Mucosa of descending colon (tissue), 3 donors: ENCODE measurements at places on chromosomes 7 and 10. TPM values are rescaled to one million over a fixed set of nuclear protein-coding genes. Genes with fewer than 3 reads are reported as not detected.

The GPR85 gene
- 0.57 TPM for total RNA-seq

The MBL2 gene
- not detected for total RNA-seq

The CNTNAP2 gene
- total RNA-seq = 4.2 TPM

The IFIT1B gene
- not detected for total RNA-seq

- DNase-seq = peak; percentile 27
These were observed 22.8 kb downstream of the HEPACAM2 start for GRCh38 chr7:93203496-93203895.

DNA sequence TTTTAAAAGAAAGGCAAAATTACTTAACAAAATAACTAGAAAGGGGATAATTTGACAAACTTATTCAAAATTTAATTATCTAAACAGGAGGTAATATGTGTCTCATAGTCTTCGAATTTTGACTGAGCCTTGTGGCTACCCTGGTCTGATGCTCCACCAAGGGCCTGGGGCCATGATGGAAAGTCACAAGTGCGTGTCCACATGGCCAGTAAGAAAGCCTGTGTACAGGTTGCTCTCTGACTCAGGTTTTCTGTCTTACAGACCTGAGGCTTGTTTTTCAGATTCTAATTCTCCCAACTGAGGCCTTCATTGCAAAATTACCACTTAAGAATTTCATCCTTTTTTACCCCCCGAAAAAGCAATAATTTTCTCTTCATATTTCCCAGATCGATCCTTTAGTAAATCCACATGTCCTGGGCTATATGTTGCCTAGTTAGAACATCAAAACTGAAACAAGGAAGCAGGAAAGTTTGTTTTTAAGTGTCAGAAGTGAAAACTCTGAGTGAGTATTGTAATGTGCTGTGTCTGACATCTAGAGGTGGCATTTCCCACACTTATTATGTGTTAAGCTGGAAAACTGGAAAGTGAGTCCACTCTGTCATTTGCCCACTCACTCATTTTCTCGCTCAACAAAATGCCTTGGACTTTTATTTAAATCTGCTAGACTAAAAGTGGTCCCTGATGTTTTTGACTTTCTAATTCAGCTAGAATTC is 10.0 kb downstream of the CYP3A43 start:
- DNase-seq = peak; percentile 53

DNA sequence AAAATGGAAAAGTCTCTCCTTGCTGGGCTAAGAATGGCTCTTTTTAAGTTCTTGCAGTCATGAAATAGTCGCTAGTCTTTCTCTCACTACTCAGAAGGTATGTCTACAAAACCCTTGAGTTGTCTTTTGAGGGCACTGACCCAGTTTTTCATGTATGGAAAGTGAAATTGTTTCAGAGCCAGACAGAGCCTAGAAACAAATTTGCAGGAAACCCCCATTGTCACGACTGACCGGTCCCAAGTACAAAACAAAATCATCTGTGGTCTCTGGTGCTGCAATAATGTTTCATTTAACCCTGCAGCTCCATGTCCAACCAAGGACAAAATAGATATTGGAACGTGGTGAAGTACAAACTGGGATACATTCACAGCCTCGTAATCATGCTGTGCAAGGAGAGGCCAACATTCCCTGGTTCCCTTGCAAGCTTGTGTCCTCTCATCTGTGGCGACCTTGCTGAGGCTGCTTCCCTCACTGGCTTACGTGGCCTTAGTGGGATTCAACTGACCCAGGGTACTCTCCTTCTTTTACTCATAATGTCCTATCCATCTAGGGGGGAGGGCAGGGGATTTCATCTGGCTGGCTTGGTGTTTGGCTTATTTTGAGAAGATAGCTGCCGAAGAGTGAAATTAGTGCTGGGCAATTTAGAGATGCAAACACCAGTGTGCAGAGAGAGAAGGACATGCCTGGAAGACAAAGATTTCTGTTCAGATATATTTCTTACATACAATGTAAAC is 172.5 kb downstream of the IPMK start:
- DNase-seq = no peak

- DNase-seq = no peak
These were observed 19.8 kb downstream of the MAD1L1 start for GRCh38 chr7:2212906-2213305.

- DNase-seq = no peak
These were observed 31.5 kb downstream of the SHTN1 start for GRCh38 chr10:116973371-116973905.

- DNase-seq = no peak
These were observed 1.4 kb downstream of the APBB1IP start for GRCh38 chr10:26439406-26440087.

- DNase-seq = peak; percentile 60
These were observed 1.6 kb downstream of the SFMBT2 start for GRCh38 chr10:7409045-7409731.

- DNase-seq = no peak
These were observed 14.1 kb downstream of the PTN start for GRCh38 chr7:137329411-137329810.

DNA sequence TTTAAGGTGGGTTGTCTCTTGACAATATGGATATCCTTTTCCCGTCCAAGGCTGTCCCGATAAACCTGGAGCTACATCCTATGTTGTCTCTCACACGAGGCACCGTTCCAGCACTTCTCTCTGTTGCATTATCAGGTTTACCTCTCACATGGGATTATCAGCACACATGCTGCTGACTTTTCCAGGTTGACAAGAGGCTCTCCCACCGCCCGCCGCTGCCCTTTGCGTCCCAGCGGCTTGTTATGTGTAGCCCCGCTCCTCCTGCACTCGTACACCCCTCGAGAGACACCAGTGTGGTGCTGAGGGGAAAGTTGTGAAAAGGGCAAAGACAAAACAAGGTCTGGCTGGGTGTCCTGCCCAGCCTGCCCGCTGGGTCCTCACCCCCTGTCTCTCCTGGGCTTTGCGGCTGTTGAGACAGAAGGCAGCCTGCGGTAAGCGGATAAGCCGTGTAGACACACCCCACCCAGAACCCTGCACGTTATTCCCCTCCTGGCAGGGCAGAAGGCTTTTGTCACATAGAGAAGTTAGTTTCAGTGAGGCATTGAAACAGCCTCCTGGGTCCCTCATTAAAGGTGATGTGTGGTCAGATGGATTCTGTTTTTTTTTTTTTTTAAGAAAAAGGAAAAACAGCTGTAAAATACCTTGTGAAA is 38.7 kb downstream of the UBE3C start:
- no peak for DNase-seq

DNA sequence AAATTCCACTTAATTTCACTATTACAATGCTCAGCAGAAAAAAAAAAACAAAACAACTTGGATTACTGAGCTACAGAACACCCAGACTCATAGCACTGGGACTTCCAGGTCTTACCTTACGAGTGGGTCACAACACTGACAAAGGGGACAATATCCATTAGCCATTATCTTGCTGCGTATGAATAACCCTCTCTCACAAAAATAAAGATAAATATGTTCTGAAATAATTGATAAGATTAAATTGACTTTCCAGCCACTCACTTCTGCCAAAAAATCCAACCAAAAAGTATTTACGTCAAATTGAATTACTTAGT is 128.7 kb downstream of the PKD1L1 start:
- no peak for DNase-seq

DNA sequence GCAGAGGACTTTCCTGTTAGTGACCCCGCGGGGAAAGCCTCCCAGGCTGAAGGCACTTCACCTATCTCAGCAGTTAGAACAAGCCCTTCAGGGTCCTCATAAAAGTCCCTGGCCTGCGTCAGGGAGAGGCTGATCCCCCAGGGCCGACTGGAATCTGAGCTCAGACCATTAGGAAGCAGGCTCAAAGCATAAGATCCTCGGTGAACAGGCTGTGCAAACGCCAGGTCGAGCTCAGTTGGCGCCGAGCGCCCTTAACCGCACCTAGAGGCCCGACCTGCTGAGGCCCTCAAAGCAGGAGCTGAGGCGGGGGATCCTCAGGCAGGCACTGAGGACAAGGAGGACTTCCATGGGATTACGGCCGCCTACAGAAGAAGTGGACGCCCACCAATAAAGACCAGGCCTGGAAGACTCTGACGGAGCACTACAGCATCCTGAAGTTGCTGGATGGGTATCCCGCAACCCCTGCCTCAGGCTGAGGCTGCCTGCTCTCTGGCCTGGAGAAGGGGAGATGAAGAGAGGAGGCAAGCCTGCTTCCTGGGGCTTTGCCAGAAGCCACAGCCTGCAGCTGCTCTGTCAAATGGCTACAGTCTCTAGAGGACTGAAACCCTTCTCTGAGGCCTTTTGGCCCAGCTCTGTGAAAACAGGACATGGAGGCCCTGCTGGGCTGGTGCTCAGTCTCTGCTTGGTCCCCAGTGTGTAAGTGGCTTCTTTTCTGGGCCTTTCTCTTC is 29.9 kb downstream of the LIPJ start:
- no peak for DNase-seq

GRCh38 chr7:2824678-2825461 is 19.2 kb downstream of the GNA12 start:
- no peak for DNase-seq

DNA sequence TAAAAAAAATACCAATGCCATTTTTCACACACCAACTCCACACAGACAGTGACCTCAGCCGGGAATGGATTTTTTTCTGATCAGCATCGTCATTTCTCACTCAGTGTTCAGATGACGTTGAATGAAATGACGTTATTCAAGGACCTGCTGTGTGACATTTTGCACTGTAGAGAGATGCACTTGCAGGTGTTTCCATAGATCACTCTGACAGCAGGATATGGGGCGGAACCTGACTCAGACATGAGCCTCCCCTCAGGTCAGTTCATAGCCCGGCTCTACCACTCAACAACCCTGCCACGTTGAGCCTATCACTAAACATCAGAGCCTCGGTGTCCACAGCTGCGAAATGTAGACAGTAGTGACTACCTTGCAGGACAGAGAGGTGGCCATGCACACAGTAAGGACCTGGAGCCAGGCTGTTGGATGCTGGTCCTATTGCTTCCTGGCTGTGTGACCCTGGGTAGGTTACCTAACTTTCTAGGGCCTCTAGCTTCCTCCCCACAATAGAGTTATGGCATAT is 41.4 kb upstream of the ANTXRL start:
- DNase-seq = no peak

DNA sequence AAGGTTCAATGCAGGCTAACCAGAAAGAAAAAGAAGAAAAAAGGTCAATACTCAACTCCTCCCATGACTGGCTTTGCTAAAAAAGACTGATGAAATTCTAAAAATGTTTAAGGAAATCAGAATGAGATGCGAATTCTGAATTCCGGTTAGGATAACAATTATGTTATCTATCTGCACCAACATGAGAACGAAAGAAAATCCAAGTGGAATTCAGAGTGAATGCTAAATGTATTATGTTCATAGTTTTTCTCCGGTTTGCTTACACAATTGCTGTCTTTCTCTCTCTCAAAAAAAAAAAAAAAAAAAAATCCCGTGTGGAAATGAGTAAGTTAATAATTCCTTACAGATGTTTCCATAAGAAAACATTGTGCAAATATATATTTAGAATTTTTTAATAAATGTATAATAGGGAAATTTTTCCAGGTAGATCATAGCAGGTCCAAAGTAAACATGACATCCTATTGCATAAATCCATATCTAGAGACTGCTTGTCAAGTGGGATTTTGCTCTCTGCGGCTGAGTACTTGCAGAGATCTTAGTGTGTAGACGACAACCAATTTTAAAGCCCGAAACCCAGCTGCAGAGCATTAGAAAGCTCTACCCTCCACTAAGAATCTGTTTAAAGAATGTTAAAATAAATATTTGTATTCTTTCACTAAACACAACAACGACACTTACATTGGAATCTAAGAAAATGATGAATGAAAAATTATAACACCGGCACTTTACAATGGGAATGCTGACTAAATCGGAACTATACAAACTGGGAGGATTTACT is 104.0 kb downstream of the JAZF1 start:
- no peak for DNase-seq

DNA sequence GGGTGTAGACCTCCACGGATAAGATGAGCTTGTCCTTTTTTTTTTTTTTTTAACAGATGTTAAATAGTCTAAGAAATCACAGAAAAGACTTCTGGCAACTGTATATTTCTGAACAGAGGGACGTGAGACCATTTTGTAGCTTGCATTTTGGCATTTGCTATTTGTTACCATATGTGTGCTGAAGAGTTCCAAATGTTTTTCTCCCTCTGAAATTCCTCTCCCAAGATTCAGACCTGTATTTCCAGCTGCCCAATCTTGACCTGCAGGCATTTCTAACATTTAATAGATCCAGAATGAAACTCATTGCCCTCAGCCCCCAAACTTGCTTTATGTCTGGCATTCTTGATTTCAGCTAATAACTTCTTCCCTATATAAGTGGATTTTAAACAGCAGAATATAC is 223.1 kb upstream of the FZD1 start:
- no peak for DNase-seq

DNA sequence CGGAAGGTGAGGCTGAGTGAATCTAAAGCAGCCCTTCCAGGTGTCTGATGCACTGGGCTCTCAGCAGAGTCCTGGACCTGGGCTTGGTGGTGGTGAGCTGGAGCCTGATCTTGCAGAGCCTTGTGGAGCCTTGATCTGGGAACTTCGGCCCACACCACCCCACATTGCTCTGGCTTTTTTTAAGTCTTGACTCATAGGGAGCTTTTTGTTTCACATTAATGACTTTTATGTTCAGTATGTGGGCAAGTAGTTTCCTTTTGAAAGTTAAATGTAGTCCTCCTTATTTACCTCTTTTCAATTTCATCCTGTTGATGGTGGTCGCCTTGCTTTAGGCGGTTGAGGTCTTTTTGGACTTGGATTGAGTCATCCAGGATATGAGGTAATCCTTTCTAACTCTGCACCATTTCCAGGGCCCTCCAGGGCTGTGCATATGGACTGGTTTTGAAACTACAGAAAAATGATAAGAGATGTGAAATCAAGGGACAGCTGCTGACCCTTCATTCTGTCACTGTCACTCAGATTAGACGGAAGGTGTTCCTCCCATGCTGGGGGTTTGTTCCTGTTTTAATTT is 2.9 kb upstream of the NRAP start:
- no peak for DNase-seq

DNA sequence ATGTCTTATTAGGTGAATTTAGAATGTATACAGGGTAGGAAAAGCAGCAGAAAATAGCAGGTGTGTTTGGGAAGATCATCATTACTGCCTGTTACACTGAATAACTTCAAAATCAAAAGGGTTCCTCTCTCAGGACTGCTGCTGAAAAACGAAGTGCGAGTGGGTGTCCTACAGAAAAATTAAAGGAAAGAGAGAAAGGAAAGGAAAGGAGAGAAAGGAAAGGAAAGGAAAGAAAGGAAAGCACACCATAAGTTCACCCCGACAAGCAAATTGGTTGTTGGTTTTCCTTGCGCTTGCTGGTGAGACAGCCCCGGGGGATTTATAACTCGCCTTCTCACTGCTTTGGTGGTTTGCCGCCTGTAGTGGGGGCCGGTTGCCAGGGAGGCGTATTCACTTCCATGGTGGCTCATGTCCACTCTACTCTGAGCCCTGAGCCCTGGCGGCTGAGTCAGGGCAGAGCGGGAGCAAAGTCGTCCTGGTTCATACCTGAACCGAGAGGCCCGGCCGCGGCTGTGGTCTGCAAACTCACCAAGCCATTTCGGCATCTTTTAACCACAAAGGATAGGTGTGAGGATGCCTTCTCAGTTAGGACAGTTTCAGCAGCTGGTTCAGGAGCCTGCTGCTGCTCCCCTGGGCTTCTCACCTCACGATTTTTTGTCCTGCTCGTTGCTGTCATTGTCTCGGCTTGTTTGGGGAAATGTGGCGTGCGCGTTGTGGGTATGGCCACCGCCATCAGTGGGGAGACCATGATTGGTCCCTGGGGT is 26.1 kb downstream of the INPP5A start:
- no peak for DNase-seq

GRCh38 chr7:152136686-152137085 is 111.2 kb downstream of the GALNT11 start:
- DNase-seq = no peak

- no peak for DNase-seq
These were observed 97.7 kb downstream of the TMEM130 start for GRCh38 chr7:98771941-98772603.
